Activated effector memory CD4-positive, alpha-beta T cell treated with Interleukin-2 at 50 U/mL for 16 hours (primary cell): ENCODE measurements at places on chromosomes 11 and 22.

DNA sequence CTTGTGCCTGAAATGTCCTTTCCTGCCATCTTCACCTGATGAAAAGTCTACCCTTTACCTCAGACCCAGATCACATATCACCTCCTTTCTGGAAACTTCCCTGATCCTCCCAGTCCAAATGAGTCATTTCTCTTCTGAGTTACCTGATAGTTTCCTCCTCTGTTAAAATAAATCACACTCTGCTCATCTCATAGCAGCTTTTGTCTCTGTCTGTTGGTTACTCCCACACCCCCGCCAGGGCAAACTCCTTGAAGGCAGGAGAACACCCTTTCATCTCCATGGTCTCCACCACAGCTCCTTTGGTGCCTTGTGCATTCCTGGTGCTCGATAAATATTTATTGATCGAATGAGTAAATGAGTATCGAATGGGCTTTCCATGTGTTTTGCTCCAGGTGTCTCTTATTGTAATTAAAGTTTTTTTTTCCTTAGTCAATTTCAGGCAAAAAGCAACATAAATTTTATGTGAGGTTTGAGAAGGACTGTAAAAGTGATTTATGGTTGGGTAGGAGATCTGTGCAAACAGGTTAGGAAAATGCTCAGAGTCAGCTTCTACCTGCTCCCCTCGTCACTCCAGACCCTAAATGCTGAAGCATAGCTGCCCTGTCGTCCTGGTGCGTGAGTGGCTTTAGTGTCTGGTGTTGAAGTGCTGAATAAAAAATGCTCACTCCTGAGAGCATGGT lies 178.2 kb downstream of the GRIK4 start:
- no peak for DNase-seq

DNA sequence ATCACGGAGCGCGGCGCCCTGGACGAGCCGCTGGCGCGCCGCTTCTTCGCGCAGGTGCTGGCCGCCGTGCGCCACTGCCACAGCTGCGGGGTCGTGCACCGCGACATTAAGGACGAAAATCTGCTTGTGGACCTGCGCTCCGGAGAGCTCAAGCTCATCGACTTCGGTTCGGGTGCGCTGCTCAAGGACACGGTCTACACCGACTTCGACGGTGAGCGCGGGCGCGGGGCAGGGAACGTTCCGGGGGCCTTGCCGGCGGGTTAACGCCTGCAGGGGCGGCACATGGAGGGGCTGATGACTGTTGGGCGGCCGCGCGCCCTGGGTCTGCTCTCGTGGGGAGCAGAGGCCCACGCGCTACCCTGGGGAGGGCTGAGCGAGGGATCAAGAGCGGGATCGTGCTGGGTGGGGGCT lies 1.0 kb downstream of the PIM3 start:
- DNase-seq, result no peak

DNA sequence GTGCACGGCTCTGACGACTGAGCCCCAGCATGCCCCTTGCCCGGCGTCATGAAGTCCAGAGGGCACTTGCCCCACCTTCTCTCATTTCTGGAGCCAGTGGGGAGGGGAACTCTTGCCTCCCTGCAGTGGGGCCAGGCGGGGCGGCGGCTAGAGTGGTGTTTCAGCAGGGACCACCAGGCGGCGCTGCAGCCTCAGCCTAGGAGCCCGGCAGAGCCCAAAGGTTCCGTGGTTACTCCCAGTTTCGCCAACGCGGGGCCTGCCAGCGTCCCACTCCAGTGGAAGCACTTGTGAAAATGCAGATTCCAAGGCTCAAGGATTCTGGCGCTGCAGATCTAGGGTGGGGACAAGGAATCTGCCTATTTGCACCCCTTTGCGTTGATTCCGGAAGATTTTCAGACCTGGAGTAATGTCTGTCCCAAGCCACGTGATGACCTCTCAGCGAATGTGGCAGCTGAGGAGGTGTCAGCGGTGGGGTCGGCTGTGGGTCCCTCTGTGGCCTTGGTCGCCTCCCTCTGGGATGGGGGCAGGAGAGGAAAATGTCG lies 55.7 kb downstream of the CD82 start:
- peak; percentile 48 for DNase-seq

GRCh38 chr22:20378110-20378509 lies 15.8 kb upstream of the ZNF74 start:
- no peak for DNase-seq

DNA sequence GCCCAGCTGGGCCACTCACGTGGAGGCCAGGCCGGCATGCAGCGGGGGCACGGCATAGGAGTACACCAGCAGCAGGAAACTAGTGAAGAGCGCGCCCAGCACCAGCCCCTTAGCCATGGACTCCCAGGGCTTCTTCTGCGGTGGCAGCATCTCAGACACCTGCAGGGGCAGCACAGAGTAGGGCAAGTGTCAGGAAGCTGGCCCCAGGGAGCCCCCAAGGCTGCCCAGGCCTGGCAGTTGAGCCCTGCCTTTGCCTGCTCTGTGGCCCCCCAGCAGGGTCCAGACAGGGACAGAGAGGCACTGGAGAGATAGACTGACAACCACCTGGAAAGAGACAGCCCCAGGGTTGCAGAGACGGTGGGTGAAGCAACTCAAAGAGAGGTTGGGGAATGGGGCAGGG lies 10.7 kb upstream of the SEC14L6 start:
- DNase-seq, result no peak

- no peak for DNase-seq
Observed at GRCh38 chr11:125418396-125418795, 77.7 kb downstream of the FEZ1 start.

DNA sequence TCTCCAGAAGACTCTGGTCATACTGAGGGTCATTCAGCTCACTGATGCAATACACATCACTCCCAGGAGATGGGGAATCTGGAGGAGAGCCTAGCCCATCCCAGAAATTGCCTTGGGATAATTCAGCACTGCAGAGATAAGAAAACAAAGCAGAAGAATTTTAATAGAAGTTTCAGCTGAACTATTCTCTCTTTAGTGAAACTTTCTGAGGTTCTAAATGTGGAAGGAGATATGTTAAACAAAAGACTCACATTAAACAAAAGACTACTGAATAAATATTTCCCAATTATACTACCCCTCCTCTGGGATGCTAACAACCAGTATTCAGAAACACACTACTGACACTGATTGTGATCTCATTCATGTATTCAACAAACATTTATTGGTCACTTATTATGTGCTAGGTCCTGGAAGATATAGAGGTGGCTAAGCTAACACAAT lies 47.8 kb downstream of the C2CD3 start:
- DNase-seq, result no peak

GRCh38 chr11:13928566-13929251 lies 33.8 kb upstream of the SPON1 start:
- DNase-seq, result no peak

- no peak for DNase-seq
Observed at GRCh38 chr22:48241658-48242057, 1479.2 kb downstream of the TBC1D22A start.

GRCh38 chr11:79739591-79739990 lies 298.8 kb upstream of the TENM4 start:
- DNase-seq, result no peak

DNA sequence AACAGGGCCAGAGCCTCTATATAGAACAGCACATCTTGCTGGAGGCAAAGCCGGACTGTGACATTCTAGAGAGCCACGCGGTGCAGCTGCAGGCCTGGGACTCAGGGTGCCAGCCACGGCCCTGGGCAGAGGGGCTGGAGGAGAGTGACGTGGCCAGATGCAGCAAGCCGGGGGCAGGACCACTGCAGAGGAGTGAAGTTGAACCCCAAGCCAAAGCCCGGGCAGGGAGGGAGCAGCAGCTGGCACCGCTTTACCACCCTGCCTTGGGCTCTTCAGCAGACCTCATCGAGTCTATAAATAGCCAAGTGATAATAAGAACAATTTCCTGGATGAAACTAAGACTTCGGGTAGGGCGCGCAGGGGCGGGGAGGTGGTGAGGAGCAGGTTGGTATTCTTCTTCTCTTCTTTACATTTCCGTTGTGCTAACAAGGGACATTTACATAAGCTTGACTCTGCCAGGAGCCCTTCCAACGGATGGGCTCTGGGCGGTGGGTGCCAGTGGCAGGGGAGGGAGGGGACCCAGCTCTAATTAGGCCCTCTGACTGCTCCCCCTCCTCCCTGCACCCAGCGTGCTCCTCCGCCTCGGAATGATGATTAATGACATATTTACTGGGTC lies 110.2 kb downstream of the ST3GAL4 start:
- DNase-seq, result no peak

DNA sequence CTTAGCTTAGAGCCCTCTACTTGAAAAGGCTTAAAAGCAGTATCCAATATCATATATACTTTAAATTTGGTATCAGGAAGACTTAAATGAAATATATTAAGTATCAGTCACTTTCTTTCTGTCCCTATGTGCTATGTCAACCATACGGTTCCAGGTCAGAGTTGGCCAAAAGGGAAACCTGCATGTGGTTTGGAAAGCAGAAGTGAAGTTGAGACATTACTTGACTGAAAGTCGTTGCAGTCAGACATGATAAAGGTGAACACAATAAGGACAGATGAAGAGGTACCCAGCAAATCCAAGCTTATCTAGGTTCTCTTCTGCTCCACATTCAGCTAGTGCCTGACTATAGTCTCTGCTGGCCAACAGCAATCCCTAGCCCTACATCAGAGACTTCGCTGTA lies 336.8 kb downstream of the KCNA4 start:
- no peak for DNase-seq

DNA sequence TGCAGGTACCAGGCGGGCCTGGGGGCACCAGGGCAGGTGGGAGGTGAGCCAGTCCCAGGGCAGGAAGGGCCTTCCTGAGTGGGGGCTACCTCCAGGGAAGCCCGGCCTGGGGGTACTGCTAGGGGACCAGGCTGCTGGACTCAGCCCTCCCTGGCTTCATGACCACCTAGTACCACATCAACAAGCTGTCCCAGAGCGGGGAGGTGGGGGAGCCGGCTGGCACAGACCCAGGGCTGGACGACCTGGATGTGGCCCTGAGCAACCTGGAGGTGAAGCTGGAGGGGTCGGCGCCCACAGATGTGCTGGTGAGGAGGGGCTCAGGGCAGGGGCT lies 6.7 kb downstream of the TRPT1 start:
- no peak for DNase-seq

DNA sequence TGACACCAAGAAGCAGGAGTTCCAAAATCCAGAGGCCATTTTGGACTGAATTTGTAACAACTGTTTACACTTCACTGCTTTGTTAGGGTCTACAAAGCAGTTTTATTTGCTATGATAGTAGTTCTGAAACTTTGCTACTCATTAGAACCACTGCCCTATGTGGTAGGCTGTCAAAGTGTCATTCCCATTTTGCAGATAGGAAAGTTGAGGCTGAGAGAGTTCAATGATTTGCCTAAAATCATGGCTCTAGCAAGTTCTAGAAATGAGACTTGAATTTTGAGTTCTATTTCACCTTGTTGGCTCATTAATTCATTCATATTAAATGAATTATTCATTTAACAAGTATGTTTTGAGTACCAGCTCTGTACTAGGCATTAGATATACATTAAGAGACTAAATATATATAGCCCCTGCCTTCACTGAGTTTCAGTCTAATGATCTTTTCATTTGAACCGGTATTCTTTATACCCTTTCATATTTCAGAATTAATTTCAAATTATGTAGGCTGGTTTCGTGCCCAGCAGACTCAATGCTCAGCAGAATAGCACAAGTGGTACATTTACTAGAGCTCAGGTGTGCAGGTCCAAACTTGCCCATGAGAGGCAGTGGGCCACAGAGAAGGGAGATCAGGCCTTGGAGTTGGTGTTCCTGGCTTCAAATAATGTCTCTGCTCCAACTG lies 93.5 kb downstream of the ME3 start:
- DNase-seq, result no peak
